ENCODE measurements at places on chromosomes 16 and 17. TPM values are rescaled to one million over a fixed set of nuclear protein-coding genes. Genes with fewer than 3 reads are reported as not detected.

- DNase-seq = peak; percentile 55
- no peak overlapping the region for H3K4me3 ChIP-seq
- H3K27ac ChIP-seq = no peak overlapping the region
- H3K36me3 ChIP-seq = no peaks in the 10 kb centered on the region
- H3K4me1 ChIP-seq = peaks cover 42% of the 10 kb centered on the region
Measured at GRCh38 chr17:50908860-50909764, 43.0 kb upstream of the TOB1 start.

DNA sequence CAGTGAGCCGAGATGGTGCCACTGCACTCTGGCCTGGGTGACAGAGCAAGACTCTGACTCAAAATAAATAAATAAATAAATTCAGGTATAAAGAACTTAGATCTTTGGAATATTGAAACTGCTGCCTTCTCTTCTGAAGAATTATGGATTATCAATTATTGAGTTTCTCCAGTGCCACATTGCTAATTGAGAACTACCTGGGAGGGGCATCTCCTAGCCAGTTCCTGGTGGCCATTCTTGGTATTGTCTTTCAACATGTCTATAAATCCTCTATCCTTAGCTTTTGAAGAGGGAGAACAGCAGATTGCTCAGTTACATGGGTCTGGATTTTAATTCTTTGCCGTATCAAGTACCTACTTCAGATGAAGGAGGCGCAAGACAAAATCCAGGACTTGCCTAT lies 29.2 kb downstream of the CALCOCO2 start:
- no peaks in the 10 kb centered on the region for H3K36me3 ChIP-seq
- H3K4me1 ChIP-seq = no peaks in the 10 kb centered on the region
- H3K27ac ChIP-seq = no peak overlapping the region
- H3K27me3 ChIP-seq = no peaks in the 10 kb centered on the region

The KRT25 gene
- total RNA-seq = not detected

DNA sequence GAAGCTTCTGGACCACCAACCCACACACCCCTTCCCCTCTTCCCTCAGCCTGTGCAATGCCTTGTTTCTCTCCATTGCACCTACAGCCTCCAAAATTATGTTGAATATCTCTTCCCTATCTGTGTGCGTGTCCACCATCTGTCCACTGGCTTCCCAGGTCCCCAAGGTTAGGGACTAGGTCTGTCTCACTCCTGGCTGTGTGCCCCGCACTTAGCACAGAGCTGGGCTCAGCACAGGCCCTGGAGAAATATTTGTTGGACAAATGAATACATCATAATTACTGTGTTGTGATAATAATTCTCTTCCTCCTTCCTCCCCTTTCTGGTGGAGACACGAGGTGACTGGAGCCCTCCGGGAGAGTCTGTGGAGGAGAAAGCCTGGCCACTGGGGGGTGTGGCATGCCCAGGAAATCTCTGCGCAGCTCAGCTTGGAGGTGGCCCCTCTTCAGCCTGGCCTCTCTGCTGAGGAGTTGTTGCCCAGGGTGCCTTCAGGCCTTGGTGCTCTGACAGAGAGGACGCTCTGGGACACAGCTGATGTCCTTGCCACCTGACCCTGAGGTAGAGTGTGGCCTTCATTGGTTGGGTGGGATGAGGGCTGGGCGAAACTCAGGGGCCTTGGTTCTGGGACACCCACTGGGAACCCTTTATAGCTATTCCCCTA lies 3.3 kb upstream of the BRD7 start:
- H3K4me1 ChIP-seq = peaks cover 7% of the 10 kb centered on the region
- no peak overlapping the region for H3K27ac ChIP-seq
- no peaks in the 10 kb centered on the region for H3K27me3 ChIP-seq

The CLEC3A gene
- total RNA-seq = not detected

DNA sequence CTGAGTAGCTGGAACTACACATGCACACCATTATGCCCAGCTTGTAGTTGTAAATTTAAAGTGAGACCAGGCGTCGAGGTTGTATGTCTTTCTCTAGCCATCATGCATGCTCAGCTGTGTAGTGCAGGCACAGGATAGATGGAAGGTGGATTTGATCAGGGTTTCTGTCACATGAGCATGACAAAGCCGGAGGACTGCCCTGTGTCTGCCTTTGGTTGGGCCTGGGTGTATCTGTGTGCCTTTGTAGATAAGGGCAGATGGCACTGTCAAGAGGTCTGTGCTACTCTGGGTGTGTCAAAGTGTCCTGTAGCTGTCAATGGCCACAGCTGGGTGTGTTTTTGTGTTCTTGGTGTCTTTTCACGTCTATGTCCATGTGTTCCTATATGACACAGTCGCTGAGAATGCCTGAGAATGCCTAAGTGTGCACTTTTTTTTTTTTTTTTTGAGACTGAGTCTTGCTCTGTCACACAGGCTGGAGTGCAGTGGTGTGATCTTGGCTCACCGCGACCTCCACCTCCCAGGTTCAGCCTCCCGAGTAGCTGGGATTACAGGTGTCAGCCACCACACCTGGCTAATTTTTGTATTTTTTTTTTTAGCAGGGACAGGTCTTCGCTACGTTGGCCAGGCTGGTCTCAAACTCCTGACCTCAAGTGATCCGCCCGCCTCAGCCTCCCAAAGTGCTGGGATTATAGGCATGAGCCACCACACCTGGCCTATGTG lies 4.1 kb upstream of the NAGS start:
- no peak for DNase-seq
- no peak overlapping the region for H3K4me3 ChIP-seq
- no peaks in the 10 kb centered on the region for H3K36me3 ChIP-seq
- H3K27ac ChIP-seq = no peak overlapping the region
- peaks cover 11% of the 10 kb centered on the region for H3K4me1 ChIP-seq

DNA sequence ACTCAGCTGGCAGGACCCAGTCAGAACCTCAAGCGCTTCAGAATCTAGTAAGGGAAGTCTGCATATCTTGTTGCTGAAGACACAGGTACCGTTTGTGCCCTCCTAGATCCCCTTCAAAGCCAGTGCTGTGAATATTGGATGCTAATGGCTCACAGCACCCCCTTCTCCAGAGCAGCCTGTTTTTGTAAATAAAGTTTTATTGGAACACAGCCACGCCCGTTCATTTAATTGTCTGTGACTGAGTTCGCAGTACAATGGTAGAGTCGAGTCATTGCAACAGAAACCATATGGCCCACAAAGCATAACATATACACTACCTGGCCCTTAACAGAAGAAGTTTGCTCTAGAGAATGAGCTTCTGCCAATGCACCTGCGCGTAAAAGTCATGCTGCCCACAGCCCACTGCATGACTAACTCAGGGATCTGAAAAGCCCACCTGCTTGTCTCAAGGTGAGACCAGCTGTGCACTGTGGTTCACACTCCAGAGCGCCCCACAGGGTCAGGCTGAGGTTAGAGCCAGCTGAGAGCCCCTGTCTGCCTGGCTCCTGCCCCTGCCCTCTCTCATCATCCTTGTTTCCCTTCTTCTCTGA lies 48.8 kb downstream of the AIPL1 start:
- H3K4me1 ChIP-seq = no peaks in the 10 kb centered on the region
- no peak for DNase-seq
- no peaks in the 10 kb centered on the region for H3K27me3 ChIP-seq
- H3K27ac ChIP-seq = no peak overlapping the region
- H3K4me3 ChIP-seq = no peak overlapping the region

The TMEM98 gene
- 168 TPM for total RNA-seq

GRCh38 chr16:11143372-11144035 lies 112.5 kb downstream of the SOCS1 start:
- no peaks in the 10 kb centered on the region for H3K36me3 ChIP-seq
- no peak overlapping the region for H3K27ac ChIP-seq
- peaks cover 18% of the 10 kb centered on the region for H3K4me1 ChIP-seq
- no peaks in the 10 kb centered on the region for H3K27me3 ChIP-seq
- DNase-seq = no peak

The KRTAP3-1 gene
- total RNA-seq = not detected

The CEMP1 gene
- total RNA-seq = not detected

- no peak for DNase-seq
- H3K27me3 ChIP-seq = no peaks in the 10 kb centered on the region
- no peaks in the 10 kb centered on the region for H3K36me3 ChIP-seq
- H3K27ac ChIP-seq = no peak overlapping the region
- H3K4me1 ChIP-seq = peaks cover 52% of the 10 kb centered on the region
Measured at GRCh38 chr16:19294156-19294649, 8.7 kb downstream of the CLEC19A start.

- no peaks in the 10 kb centered on the region for H3K27me3 ChIP-seq
- DNase-seq = no peak
- no peak overlapping the region for H3K27ac ChIP-seq
- H3K36me3 ChIP-seq = no peaks in the 10 kb centered on the region
- peaks cover 16% of the 10 kb centered on the region for H3K4me1 ChIP-seq
Measured at GRCh38 chr17:72838581-72838980, 253.9 kb downstream of the SLC39A11 start.

GRCh38 chr17:49343273-49343672 lies 18.8 kb downstream of the ZNF652 start:
- no peak for DNase-seq
- H3K36me3 ChIP-seq = no peaks in the 10 kb centered on the region
- H3K4me1 ChIP-seq = peaks cover 3% of the 10 kb centered on the region
- H3K27ac ChIP-seq = no peak overlapping the region
- H3K4me3 ChIP-seq = no peak overlapping the region

The GUCY2D gene
- not detected for total RNA-seq

Measured in neural progenitor cell (in vitro differentiated cells).